ENCODE measurements at places on chromosomes 2 and 18.

DNA sequence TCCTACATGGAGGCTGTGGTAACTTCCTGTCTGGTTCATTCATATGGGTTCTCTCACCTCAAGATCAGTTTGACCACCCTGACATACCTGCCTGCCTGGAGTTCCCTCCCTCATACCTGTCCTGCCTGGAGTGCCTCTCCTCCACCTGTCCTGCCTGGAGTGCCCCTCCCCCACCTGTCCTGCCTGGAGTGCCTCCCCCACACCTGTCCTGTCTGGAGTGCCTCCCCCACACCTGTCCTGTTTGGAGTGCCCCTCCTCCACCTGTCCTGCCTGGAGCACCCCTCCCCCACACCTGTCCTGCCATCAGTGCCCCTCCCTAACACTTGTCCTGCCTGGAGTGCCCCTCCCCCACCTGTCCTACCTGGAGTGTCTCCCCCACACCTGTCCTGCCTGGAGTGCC, 461.9 kb downstream of the PTPRM start:
- DNase-seq = no peak

- no peak for DNase-seq
These were observed 361.4 kb upstream of the ID2 start for GRCh38 chr2:8320311-8321066.

- DNase-seq = no peak
These were observed 110.1 kb downstream of the ZNF385B start for GRCh38 chr2:179751163-179751809.

- no peak for DNase-seq
These were observed 234.7 kb downstream of the C1D start for GRCh38 chr2:67828066-67828465.

- DNase-seq = no peak
These were observed 133.3 kb downstream of the GFPT1 start for GRCh38 chr2:69253611-69254301.

DNA sequence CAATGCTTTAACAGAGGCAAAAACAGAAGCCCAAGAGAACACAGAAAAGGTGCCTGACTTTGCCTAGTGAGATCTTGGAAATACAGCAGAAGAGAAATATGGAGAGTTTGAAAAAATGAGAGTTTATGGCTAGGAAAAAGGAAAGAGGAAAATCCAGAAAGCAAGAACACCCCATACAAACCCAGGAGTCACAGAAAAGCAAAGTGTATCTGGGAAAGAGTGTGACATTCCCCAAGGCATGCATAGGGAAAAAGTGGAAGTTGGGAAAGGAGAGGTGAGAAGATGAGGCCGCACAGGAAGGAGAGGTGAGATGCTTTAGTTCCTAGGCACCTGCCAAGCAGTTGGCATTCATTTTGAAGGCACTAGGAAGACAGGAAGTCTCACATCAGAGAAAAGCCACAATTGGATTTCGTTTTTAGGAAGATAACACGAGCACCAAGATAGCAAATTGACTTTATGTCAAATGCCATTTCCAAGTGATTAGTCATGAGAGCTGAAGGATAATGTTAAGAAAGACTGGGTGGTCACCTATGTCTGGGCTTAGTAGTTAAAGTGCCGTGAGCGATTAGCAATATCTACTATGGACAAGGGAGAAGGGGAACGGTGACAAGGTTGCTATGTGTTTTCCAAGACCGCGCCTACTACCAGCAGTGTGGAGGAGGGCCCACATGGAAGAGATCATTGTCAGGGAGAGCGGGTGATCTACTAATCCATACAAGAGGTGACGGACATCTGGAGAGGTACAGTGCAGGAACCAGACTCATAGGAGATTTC, 224.1 kb upstream of the PARD3B start:
- no peak for DNase-seq

GRCh38 chr2:8456151-8457091, 225.4 kb upstream of the ID2 start:
- DNase-seq = no peak

- no peak for DNase-seq
These were observed 110.7 kb upstream of the OTX1 start for GRCh38 chr2:62939735-62940491.

DNA sequence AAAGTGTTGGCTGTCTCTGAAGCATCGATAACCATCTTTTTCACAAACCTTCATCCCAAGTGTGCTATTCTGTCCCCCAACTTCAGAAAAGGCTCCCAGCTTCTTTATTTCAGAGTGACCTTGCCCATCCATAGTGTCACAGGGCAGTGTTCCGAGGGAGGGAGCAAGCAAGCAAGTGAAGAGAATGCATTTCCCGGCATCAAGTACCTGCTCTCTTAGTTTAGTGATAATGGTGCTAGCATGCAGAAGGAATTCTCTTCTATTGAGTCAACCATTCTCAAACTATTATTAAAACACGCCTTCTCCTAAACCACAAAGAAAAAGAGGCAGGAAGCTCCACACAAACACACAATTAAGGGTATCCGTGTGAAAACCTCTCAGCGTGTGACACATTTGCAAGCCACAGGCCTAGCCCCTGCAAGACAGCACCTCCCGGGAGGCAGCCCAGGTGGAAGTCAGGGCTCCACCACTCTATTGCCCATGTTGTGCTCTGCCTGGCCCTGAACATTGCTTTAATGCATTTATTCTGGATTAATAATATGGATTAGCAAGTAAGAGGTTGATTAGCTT, 504.9 kb downstream of the GALR1 start:
- DNase-seq = no peak

- no peak for DNase-seq
These were observed 1.7 kb upstream of the DYSF start for GRCh38 chr2:71451705-71452104.

DNA sequence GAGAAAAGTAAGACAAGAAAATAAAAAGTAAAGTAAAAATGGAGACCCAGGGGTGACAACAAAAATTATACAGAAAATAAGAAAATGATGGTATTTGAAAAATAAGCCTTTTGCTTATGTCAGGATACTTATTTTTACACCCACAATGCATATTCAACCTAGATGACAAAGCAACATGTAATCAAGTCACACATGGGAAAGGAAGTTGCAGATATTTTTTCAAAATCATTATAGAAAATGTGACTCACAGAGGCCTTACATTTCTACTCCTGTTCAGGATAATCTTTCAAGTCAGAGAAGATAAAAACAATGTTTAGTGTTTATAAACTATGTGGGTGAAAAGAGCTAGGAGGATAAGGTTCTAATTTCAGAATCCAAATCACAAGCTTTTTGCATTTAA, 275.3 kb upstream of the UBE2E3 start:
- DNase-seq = no peak

DNA sequence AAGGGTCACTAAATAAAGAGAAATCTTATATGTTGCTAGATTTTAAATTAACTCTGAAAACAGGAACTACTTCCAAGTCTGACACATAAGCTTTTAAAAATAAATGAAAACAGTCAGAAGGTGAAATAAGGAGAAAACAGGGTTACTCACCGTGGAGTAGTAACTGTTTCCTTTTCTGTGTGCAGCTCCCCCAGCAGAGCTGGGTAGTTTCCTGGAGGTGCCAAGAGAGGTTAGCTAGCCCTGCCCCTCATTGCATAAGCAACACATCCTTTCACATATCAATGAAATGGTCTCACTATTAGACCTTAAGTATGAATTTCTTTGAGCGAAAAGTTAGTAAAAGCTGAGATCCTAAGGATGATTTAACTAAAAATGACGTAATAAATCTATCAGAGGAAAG, 54.0 kb upstream of the GPR75 start:
- no peak for DNase-seq

DNA sequence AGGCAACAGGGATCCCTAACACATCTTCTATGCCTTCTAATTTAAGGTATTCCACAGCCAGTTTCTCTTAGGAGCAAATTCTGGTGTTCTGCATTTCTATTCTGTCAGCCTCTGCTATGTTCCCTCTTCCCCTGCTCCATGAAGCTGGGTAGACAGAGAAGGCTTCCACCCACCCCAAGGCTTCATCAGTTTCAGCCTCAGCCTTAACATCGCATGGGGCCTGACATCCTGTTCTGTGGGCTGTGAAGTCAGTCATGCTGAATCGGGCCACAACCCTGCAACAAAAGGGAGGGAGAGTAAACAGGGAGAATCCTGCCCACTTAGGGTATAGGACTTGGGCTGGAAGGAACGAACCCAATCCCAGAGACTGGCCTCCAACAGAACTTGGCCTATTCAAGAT, 70.6 kb upstream of the PPM1B start:
- DNase-seq = no peak

GRCh38 chr2:180781276-180781675, 199.1 kb upstream of the UBE2E3 start:
- DNase-seq = no peak

GRCh38 chr2:29223851-29224692, 108.9 kb downstream of the CLIP4 start:
- no peak for DNase-seq
